Head of caudate nucleus (tissue), 42 donors: ENCODE measurements at places on chromosomes 2 and 18.
A peak's percentile ranks its signal among the peaks of the same experiment; 100 is the strongest.

DNA sequence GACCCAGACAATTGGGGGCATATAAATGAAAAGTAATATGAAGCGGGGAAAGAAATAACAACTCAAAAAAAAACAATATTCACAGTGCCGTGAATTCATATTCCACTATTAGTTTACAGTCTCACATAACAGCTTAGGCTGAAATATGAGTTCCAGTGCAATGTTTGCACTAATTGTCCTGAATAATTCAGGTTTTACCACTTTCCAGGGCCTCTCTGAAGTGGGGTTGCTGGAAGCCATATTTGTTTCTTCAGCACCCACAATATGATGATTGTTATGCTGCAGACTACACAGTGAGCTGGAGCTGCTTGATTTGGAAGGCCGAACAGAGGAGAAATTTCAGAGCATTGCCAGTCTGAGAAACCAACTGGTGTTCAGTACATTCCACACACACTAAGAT, 894.5 kb upstream of the ACVR2A start:
- DNase-seq = no peak

DNA sequence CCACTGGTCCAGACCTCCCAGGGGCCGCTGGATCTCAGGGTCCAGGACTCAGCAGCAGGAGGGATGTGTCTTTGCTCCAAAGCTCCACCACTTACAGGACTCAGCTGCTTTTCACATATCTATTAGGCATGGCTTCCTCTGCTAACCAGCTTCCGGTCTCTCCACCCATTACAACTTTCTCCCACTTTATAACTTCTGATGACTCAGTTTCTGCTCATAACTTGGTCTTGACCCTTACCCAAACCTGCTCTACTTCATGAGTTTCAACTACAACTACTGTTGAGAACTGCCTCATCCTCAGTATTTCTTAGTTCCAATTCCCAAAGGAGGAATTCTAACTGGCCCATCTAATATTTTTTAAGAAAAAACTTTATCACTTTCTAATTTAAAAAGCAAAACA, 17.2 kb downstream of the SULT1C2 start:
- DNase-seq = no peak

- no peak for DNase-seq
Measured at GRCh38 chr2:15720561-15721307, 129.1 kb downstream of the DDX1 start.

GRCh38 chr18:63399300-63399699, 23.0 kb downstream of the VPS4B start:
- no peak for DNase-seq

DNA sequence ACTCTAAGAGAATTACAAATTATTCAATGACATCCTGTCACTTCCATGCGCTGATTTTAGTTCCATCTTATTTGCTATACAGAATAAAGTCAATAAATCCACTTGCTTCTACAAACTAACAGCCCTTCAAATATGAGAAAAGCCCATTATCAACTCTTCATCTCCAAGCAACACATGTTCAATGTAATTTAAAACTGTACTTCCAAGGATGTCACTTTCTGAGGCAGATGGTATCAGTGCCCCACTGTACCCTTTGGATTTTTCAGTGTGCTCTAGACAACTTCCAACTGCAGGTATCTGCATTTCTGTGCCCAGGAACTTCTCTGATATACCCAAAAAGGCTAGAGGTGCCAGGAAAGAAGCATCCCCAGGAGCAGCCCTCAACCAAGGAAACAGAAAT, 87.6 kb downstream of the SMAD2 start:
- no peak for DNase-seq

GRCh38 chr2:14188446-14188845, 444.1 kb upstream of the LRATD1 start:
- DNase-seq = no peak

GRCh38 chr2:152126664-152127063, 27.8 kb upstream of the CACNB4 start:
- DNase-seq = no peak

DNA sequence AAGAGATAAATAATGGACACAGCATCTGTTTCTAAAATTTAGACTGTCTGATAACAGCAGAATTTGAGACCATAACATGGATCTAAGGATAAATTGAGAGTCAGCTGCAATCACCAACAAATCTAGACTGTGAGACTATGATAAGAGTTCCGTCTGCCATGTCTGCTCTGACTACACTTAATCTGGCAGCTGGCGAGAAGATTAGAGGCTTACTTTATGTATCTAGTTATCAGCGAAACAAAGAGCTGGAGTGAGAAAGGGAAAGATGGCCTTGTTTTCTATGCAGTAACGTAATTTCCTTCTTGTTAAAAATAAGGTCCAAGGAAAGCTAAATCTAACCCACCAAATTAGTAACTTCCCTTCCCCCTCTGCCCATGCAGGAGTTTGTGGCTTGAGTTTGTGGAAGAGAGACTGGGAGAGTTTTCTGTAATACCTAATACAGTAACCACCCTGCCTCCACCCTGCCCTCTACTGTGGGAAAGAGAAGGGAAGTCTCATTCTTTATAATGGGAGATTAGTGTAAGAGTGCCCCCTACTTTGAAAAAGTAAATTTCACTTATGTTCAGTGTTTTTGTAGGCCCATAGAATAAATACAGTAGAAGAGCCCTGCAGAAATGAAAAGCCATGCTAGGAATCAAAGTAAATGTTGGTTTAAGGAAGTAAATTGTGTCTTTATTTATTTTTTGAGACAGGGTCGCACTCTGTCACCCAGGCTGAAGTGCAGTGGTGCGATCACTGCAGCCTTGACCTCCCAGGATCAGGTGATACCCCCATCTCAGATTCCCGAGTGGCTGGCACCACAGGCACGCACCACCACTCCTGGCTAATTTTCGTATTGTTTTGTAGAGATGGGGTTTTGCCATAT, 27.5 kb downstream of the EML4 start:
- peak; percentile 35 for DNase-seq

DNA sequence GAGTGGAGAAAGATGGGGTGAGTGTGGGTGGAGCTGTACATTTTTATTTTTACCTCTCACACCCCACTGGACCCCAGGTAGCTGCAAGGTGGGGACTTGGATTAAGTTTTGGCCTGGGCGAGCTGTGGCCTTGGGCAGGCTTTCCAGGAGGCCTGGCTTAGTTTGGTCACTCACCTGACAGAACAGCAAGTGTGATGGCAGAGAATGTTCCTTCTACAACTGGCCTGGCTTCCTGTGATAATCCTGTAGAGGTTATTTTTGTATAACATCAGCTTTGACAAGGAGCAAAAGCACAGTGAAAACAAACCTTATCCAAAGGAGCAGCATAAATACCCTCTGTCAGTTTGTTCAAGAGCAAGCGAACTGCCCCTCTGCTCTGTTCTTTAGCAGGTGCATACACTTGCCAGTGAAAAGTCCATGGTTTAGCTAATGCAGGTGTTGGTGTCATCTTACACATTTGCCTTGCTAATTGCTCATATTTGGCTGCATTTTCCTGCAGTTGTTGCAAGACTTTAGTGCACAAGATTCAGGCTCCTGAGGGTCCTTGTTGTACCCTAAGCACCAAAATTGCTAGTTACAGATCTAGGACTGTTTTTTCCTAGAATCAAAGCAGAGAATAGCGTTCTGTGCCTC, 6.3 kb downstream of the THNSL2 start:
- no peak for DNase-seq

DNA sequence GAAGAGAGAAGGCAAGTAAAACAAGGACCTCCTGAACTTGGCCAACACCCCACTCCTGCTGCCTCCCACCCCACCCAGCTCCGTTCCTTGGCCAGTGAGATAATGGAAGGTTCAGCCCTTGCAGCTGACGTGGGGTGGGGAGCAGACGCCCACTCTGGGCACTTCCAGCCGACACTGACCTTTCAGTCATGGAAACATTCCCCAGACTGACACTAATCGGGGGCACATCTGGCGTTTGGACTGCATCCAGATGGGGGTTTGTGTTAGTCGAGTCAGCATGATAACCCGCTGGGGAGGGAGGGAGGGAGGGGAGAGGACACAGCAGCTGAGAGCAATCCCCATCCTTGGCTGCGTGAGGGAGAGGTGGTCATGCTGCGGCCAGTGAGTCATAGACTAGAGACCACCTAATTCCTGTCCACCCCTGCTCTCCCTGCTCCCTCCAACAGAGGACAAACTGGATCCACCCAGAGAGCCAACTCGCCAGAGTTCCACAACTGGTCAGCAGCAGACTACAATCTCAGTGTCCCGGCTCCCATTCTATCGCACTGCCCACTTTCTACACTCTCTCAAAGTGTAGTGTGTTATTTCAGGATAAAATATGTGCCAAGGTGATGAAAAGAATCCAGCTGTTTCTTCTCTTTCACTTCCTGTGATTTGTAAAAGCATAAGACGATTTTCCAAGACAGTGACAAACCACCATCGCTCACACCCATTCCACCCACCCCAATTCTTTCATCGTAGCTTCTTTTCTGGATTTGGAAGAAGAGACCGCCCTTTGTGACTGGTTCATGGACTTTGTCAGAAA, 115.4 kb upstream of the PKDCC start:
- no peak for DNase-seq

DNA sequence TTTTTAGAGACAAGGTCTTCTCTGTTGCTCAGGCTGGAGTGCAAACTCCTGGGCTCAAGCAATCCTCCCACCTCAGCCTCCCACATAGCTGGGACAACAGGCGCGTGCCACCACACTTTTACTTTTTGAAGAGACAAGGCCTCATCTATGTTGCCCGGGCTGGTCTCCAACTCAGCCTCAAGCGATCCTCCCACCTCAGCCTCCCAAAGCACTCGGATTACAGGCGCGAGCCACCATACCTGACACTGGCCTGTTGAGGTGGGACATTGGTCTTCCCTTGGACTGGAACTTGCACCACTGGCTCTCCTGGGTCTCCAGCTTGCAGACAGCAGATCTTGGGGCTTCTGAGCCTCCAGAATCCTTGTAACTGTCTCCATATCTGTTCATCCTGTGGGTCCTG, 75.6 kb downstream of the NDUFA10 start:
- DNase-seq = no peak

DNA sequence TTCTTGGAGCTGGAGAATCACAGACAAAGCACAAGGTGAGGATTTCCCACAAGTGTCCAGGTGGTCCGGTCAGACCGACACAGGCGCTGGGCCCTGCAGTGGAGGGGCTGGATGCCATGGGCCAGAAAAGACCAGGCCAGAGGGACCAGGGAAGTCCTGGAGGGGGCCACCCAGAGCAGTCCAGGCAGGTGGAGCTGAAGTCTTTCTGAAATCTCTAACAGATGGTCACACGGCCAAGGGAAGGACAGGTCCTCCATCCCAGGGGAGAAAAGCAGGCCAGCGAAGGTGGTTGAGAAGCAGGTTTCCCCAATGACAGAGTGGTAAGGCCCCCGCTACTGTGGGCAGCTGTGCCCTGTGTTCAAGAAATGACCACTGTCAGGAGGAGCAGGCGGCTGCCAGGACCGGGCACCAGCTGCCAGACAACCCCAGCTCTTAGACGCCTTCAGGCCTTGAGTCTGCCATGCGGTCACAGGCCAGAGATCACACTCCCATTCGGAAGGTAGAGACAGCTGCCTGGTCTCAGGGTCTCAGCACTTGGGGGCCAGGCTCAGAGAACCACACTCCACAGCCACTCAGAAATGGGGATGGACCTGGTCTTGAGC, 25.9 kb downstream of the HS1BP3 start:
- DNase-seq = no peak

GRCh38 chr2:153819501-153819900, 52.2 kb upstream of the GALNT13 start:
- DNase-seq = no peak

GRCh38 chr2:189407281-189408209, 33.7 kb upstream of the WDR75 start:
- no peak for DNase-seq

DNA sequence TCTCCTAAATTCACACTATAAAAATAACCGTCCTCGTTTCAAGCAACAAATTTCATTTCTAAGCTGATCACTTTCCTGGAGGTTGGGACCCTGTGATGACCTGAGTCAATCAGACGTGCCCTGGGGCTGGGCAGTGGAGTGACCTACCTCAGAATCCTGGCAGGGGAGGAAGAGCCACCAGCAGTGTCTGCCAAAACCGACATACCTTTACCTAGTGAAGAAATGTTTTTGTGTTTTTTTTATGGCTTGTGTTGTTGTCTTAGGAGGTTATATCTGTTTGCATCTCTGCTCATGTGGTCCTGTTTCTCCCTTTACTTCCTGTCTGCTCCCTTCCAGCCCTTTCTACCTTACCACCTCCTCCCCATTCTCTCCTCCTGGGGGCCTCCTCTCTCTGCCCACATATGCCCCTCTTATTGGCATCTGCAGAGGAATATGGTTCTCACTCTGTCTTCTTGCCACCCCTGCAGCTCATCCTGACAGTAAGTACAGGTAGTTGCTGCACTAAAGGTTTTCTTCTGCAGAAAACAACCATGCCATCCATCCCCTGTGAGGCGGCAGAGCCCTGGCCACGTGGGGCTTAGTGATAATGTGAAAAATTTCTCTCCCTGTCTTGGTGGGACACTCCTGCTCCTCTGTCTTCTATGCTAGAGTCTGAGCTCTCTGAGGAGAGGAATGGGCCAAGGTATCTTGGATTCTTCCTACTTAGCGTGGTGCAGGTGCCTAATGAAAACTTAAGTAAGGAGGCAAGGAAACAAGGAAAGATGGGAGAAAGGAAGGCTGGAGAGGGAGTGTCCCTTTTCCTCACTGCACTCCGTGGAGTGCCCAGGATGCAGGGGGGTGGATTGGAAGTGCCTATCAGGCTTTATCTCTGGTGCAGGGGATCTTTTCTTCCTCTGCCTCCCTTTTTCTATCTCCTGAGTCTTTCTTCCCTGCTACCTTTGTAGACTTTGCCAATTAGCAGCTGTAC, 15.4 kb downstream of the ACOXL start:
- no peak for DNase-seq

GRCh38 chr2:127080938-127081755, 25.8 kb downstream of the BIN1 start:
- peak; percentile 73 for DNase-seq

DNA sequence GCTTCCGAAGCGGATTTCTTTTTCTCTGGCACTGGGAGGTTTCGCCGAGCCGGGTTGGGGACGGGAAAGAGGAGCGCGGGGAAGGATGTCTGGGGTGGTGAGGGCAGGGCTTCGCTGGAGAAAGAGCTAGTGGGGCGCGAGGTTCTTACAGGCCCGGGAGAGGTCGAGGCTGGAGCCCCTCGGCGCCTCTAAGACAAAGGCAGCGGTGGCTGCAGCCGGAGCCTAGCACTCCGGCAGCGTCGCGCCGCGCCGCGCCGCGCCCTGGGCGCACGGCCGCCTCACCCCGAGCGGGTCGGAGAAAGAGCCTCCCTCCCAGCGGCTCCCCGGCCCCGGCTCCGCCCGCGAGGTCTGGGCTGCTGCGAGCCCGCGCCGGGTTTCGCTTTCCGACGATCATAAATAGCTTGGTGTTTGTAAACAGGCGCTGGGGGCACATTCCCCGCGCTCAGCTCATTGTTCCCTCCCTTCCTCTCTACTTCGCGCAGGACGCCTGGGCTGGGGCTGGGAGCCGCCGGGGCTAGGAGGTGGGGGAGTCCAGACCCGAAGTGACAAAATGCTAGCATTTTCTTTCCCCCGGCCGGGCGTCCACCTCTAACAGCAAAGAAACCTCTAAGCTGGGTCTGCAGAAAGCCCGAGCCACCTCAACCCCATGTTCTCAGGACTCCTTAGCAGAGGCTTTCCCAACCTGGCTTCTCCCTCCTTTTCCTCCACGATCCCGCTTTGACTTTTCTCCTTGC, 813 bp upstream of the MEIS1 start:
- peak; percentile 68 for DNase-seq
